PC-3 (cell line): ENCODE measurements at places on chromosomes 6 and 20. TPM values are rescaled to one million over a fixed set of nuclear protein-coding genes. Genes with fewer than 3 reads are reported as not detected.

GRCh38 chr6:87146363-87146762, 9.0 kb upstream of the ZNF292 start:
- H3K4me1 ChIP-seq = no peaks in the 10 kb centered on the region
- H3K36me3 ChIP-seq = no peaks in the 10 kb centered on the region
- H3K4me3 ChIP-seq = no peak overlapping the region
- no peak for DNase-seq
- H3K27ac ChIP-seq = no peak overlapping the region

GRCh38 chr6:136764517-136764993, 27.7 kb downstream of the MAP3K5 start:
- DNase-seq = no peak
- no peak overlapping the region for H3K27ac ChIP-seq
- H3K27me3 ChIP-seq = no peaks in the 10 kb centered on the region

- no peak for DNase-seq
- no peaks in the 10 kb centered on the region for H3K36me3 ChIP-seq
- H3K4me1 ChIP-seq = no peaks in the 10 kb centered on the region
- H3K4me3 ChIP-seq = no peak overlapping the region
Observed at GRCh38 chr6:105344881-105345370, 58.0 kb downstream of the PREP start.

DNA sequence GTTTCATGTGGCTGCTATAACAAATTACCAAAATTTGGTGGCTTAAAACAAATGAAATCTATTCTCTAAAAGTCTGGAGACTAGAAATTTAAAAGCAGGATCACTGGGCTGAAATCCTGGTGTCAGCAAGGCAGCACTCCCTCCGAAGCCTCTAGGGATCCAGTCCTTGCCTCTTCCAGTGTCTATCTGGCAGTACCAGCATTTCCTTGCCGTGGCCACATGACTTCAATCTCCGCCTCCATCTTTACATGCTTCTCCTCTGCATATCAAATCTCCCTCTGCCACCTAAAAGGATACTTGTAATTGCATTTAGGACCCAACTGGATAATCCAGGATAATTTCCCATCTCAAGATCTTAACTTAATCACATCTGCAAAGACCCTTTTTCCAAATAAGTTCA, 30.2 kb downstream of the ARHGAP18 start:
- H3K4me3 ChIP-seq = no peak overlapping the region
- no peaks in the 10 kb centered on the region for H3K36me3 ChIP-seq
- DNase-seq = no peak
- peaks cover 39% of the 10 kb centered on the region for H3K4me1 ChIP-seq
- no peak overlapping the region for H3K27ac ChIP-seq

DNA sequence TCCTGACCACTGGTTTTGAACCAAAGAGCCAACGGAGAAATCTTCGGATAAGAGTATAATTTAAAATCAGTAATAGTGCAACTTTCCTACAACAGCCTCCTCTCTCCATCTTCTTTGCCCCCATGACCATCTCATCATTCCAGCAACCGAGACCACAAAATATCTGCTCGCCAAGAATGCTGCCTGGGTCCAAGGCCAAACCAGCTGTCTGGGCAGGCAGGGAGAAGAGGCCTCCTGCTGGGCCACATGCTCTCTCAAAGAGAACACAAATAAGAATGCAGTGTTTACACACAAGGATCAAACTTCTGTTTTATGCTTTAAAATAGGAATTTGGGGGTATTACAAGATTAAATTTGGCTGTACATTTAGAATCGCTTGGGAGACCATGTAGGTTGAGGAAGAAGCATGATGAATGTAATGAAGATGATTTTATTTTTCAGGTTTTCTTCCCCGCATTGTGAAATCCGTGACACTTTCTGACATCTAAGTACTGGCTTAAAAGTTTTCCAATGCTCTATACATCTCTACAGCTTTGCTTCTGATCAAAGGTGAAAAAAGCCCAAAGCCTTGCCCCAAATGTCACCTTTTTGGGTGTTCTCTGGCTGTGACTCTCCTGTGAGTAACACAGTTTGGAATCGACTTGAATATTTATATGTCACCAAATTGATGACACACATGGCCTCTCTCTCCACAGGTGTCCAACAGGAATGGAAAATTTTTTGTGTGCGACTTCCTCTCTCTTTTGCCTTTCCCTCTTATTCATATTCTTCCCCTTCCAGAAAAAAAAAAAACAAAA, 79.4 kb upstream of the PROKR2 start:
- peaks cover 18% of the 10 kb centered on the region for H3K4me1 ChIP-seq
- no peaks in the 10 kb centered on the region for H3K36me3 ChIP-seq
- DNase-seq = peak; percentile 25
- H3K4me3 ChIP-seq = no peak overlapping the region

GRCh38 chr20:36969478-36970186, 18.1 kb upstream of the SAMHD1 start:
- H3K36me3 ChIP-seq = no peaks in the 10 kb centered on the region
- H3K4me1 ChIP-seq = no peaks in the 10 kb centered on the region
- no peak overlapping the region for H3K27ac ChIP-seq
- no peaks in the 10 kb centered on the region for H3K27me3 ChIP-seq

GRCh38 chr6:57180596-57180995, 8.5 kb downstream of the BAG2 start:
- H3K4me3 ChIP-seq = no peak overlapping the region
- peaks cover 43% of the 10 kb centered on the region for H3K36me3 ChIP-seq
- peaks cover 4% of the 10 kb centered on the region; the same call in 1 of the 2 replicates for H3K4me1 ChIP-seq
- no peak for DNase-seq

DNA sequence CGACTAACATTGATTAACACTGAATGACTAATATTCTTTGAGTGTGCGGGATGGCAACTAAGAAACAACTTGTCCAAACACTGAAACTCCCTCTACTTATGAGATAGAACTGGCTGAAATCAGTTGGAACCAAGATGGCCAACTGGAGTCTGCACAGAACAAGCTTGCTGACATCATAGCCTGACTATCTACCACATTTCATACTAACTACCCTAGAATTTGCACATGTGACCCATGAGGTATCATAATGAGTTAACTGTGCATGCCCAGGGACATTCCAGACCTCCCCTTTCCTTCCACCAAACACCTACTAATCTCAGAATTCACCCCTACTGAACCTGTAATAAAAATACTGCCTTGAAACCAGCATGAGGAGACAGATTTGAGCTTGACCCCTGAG, 43.2 kb downstream of the PHIP start:
- no peak for DNase-seq
- no peaks in the 10 kb centered on the region for H3K27me3 ChIP-seq
- H3K36me3 ChIP-seq = peaks cover 9% of the 10 kb centered on the region
- no peak overlapping the region for H3K27ac ChIP-seq
- no peaks in the 10 kb centered on the region for H3K4me1 ChIP-seq
- no peak overlapping the region for H3K4me3 ChIP-seq

DNA sequence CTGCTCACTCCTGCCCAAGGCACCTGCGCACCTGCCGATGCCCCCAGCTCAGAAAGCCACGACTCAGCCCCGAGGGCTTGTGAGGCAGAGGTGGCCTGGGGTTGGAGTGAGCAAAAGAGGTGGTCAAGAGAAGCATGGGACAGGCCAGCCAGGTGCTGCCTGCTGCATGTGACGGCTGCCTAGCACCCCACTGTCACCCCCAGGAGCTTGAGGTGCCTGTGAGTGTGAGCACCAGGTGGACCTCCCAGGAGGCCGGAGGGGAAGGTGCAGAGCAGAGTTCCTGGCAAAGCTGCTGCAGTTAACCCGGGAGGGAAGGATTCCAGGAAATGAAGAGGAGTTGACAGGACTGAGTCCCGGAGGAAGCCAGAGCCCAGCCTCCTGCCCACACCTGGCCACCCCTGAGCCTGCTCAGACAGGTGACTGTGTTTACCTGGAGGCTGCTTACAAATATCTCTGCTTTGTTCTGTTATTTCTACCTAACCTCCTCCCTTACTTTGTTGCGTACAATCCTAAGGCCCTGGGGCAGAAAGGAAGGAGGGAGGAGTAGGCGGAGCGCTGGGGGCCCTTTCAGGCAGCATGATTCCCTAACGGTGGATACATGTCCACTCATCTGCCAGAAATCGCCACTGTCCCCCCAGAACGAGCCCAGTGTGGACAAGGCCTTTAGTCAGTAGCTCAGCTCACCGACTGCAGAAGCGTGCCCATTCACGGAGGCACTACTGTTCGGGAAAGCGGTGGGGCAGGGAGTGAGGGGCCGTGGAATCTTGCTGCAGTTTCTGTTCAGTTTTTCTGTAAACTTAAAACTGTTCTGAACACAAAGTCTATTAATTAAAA, 87.5 kb upstream of the MPC1 start:
- H3K36me3 ChIP-seq = no peaks in the 10 kb centered on the region
- H3K4me1 ChIP-seq = no peaks in the 10 kb centered on the region
- H3K4me3 ChIP-seq = no peak overlapping the region
- no peaks in the 10 kb centered on the region for H3K27me3 ChIP-seq
- DNase-seq = no peak

DNA sequence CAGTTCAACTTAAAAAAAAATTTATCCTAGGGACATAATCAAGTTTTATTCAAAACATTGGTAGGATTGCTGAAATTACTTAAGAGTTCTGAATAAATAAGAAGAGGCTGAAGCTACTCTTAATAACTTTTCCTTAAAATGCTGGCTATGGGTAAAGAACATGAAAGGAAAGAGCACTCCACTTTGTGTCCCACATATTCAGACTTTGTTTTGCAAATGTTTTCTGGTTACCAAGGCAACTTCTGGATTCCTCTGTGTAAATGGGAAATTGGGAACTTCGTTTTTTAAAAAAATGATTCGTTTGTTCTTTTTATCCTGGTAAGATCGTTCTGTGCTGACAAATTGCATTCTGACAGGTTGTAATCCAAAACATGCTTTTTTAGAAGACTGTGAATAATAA, 115.0 kb downstream of the KIF6 start:
- H3K27ac ChIP-seq = no peak overlapping the region
- DNase-seq = no peak
- no peak overlapping the region for H3K4me3 ChIP-seq

- H3K36me3 ChIP-seq = no peaks in the 10 kb centered on the region
- no peak overlapping the region for H3K27ac ChIP-seq
- H3K4me3 ChIP-seq = no peak overlapping the region
- no peaks in the 10 kb centered on the region for H3K4me1 ChIP-seq
- no peak for DNase-seq
Observed at GRCh38 chr6:166588691-166589336, 2.3 kb upstream of the RAMACL start.

MYBL2 gene
- 95.9 and 103 TPM in 2 replicates for total RNA-seq

TXLNB gene
- total RNA-seq = 0.22 TPM in 1 of 2 replicates, not detected in the other

PRRT1 gene
- total RNA-seq = 1.5 TPM in 1 of 2 replicates, not detected in the other

HLA-A gene
- 426 and 435 TPM in 2 replicates for total RNA-seq

NOTCH4 gene
- total RNA-seq = 1.7 and 1.8 TPM in 2 replicates
